ENCODE measurements at places on chromosomes 16 and 17.

GRCh38 chr17:42929497-42929844 lies 28.9 kb downstream of the G6PC1 start:
- DNase-seq, result no peak

- no peak for DNase-seq
These were observed 199.5 kb downstream of the ZNF18 start for GRCh38 chr17:11797803-11798202.

GRCh38 chr17:29059281-29059680 lies 16.3 kb downstream of the PIPOX start:
- DNase-seq, result no peak

DNA sequence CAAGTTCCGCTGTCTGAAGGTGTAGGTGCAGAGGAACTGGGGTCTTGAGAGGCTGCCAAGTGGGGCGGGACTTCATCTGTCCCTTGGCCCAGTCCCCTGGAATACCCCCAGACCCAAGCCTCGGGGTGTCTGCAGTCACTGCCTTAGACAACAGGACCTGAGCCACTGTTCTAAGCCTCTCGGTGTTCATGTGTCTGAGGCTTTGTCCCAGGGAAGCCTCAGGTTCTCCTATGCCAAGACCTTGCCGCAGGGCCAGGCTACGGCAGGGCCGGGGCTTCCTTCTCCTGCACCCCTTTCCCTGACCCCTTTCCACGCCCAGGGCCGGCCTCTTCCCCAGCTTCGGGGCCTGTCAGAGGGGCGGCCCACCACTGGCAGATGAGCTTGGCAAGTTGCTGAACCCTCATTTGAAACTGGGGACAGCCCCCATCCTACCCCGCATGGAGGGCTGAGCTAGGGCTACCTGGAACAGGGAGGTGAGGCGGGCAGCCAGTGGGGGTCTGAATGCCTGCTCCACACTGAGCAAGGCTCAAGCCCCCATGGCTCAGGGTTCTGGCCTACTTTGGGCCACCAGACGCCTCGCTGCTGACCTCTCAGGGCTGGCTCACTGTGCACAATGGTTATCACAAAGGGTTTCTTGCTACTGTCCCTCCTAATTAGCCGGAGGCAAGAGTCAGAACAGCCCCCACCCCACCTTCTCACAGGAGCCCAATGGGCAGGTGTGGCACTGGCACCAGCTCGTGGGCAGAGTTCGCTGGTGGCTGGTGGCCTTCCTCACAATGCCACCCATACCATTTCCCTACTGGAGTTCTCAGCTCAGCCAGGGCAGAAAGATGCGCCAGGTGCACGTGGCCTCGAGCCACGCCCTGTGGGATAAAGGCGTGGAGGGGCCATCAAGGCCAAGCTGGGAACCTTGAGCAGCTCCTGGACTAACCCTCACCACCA lies 7.1 kb downstream of the LITAFD start:
- no peak for DNase-seq

DNA sequence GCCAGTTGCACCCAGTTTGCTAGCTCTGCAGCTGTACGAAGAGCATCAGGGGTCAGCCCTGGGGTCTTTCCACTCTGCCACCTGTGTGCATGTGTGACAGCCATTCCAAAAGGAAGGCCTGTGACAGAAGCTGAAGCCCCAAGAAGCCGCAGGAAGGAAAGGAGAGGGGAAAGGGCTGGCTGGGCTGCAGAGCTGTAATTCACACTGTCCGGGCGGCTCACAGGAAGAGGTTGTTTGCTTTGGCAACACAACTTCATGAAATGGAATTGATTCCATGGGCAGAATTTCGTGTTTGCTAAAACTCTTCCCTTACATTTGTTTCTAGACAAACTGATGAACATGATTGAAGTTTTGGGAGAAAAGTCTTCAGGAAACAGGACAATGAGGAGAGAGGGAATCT lies 14.8 kb downstream of the TMEM204 start:
- DNase-seq, result no peak

GRCh38 chr16:67053767-67054334 lies 24.9 kb downstream of the CBFB start:
- DNase-seq, result peak; percentile 6

- no peak for DNase-seq
These were observed 35.4 kb downstream of the GINS2 start for GRCh38 chr16:85653290-85653891.

DNA sequence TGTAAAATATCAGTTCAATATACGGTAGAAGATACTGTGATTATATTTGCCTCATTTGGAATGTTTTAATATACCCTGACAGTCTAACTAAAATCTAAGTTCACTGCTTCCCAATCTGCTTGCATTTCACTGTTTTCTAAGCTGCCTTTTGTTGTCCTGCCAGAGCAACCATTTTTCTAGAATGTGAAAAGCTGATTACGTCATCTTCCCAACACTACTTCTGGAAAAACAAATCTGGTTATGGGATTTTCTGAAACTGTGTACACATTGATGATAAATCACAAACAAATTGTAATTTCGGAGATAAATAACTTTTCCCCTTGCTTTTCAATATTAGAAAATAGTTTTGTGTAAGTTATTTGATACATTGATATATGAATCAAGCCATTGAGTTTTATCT lies 1529.0 kb downstream of the CDH11 start:
- no peak for DNase-seq

DNA sequence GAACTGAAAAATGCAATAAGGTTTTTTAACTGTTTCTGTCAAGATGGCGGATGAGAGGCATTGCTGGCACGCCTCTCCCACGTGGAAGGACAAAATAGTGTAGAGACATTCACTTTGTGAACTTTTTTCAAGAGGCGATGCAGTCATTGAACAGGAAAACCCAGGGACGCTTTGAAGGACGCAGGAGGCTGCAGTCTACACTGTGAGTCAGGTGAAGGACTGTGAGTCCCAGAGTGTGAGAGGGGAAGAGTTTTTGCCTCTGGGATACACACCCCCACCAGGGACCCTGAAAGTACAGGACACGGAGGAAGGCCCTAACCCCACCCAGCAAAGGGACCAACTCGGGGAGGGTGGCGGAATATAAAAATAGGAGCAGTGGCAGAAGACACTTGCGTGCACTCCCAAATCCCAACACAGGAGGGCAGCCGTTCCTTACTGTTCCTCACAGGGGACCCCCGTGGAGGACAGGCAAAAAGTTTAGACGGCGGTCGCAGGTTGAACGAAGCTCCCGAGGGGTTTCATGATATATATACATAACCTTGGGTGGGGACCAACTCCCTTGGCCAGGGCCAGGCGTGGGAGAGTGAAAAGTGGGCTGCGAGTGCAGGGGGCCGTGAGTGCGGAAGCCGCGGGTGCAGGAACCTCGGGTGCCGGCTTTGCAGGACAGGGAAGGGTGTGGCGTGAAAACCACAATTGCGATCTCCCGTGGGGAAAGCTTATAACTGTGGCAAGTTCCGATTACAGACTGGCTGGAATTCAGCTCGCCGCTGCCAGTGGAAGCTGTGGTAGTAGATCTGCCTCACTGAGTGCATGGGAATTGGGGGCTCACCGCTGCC lies 82.0 kb upstream of the ALOX12 start:
- DNase-seq, result peak; percentile 58
